ENCODE measurements at places on chromosomes 4 and X.

DNA sequence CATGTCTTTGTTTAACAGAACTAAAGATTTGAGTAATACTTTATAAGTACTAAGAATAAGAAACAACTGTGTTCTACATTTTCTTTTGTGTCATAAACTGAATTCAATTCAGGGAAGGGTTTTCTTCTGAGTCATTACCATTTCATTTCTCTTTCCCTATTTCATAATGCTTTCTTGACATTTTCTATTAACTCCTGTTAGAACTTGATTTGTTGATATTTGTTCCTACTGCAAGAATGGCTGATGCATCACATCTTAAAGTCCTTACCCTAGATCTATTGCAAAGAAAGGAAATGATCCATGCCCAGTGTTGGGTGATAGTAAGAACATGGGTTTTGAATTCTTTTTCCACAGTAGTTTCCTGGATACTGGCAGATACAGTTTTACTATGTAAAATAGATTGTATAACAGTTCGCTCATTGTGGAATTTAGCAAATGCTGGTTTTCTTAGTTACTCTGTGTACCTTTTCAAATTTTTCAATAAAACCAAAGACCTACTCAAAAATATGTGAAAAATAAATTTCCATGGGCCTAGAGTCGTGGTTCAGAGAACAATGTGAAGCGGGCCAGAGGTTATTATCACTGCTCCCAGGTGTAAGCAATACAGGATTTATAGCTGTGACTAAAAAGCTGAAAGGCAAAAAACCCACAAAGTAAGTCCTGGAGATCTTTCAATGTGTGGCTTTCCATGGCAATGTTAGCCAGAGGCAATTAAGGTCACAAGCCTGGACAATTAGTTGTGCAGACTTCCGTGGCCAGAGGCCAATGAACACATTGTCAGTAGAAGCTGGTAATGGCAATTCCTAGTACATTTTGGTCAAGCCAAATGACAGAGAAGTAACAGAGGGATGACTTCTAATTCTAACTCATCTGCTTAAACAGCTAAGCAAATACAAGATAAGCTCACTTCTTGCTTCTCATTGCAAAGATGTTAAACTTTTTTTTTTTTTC is 127.3 kb upstream of the FAT4 start:
- DNase-seq, result no peak

DNA sequence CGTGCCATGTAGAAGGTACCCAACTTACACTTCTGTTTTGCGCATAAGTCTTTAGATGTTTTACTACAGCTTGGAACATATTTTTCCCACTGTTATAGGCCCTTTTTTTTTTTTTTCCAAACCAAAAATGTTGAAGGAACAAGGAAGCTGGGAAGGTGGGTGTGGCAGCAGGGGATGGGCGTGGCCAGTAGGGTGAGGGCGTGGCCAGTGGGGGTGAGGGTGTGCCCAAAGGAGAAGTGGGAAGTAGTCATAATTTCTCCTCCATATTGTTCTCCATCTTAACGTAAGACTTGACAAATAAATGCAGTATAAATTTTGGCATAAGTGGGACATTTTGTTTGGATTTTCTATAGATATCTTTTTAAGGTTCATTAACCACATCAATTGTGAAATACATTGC is 30.4 kb downstream of the CLDN22 start:
- DNase-seq, result no peak

GRCh38 chrX:100883654-100884053 is 9.5 kb upstream of the NOX1 start:
- DNase-seq, result no peak

DNA sequence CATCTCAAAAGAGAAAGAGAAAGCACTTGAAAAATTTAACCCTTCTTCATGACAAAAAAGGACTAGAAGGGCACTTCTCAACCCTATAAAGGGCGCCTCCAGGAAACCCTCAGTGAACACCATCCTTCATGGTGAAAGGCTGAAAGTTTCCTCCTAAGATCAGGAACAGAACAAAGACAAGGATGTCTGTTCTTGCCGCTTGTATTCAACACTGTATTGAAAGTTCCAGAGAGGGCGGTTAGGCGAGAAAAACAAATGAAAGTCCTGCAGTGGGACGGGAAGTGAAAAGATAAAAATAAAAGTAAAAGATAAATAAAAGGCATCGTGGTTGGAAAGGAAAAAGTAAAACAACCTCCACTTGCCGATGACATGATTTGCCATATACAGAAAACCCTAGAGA is 50.9 kb downstream of the RNF212 start:
- DNase-seq, result no peak

DNA sequence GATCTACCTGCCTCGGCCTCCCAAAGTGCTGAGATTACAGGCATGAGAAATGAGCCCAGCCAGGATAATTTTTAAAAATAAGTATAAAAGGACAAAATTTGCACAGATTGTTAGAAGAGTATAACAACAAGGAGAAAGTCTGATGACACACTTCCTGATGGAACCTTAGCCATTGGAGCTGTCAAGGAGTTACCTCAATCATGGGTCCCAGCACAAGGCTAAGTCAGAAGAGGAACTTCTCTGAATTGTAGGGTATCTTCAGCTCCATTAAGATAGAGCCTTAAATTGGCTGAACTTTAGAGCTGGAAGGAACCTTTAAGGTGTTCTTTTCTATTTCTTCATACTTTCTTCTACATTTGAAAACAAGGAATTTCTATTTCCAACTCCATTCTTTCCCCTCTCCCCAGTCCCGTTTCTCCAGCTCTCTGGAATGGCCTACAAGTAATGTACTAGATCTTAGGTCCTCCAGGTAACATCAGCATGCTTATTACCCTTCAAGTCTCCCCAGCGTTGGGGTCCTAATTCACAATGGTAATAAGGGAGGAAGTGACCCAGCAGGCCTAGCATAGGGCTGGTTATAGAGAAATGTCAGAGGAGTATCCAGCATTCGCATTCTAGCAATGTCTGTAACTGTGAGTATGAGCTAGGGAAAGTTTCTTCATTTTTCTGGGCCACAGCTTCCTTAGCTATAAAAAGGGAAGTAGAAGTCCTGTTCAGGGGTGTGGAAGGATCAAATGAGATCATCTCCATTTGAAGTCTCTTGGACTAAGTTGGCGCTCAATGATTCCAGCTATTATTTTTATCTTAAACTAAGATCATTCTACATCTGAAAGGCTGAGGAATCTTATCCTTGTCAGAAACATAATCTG is 18.5 kb upstream of the RBPJ start:
- DNase-seq, result no peak

- DNase-seq, result no peak
These were observed 115.1 kb upstream of the GPM6A start for GRCh38 chr4:175927121-175927520.

DNA sequence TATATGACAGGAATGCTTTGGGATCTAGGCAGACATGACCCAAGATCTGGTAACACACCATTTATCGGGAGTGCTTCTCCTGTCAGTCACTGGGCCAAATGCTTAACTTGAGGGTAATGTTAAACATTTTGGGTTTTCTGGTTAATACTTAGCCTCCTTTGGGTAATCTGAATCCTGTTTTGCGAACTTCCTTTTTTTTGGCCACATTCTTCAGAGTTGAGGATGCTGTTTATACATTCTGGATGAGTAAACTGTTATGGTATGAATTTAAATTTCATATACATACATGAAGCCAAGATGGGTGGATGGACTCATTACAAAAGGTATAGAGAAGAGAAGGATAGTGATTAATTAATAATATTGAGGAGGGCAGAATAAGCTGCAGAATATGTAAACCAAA is 36.1 kb downstream of the MID1IP1 start:
- no peak for DNase-seq

DNA sequence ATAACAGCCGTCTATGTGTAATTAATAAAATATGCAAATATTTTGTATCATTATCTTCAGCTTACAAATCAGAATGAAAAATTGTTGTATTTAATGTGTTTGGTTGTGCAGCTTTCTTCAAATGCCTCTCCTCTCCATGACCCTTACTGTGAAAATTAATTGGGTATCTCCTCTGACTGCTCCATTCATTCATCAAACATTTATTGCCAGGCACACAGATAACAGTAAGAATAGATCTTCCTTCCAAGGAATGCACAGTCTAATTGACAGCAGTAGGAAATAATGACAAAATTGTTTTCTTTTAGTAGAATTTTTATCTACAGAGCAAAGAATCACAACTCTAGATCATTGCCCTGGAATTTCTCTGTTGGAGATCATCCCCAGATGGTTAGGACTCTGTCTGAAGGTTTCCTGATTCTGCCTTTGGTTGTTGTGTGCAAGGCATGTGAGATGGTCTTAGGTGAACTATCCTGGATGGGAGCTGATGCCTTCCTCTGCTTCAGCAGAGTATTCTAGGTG is 395.0 kb upstream of the FAT1 start:
- DNase-seq, result no peak

DNA sequence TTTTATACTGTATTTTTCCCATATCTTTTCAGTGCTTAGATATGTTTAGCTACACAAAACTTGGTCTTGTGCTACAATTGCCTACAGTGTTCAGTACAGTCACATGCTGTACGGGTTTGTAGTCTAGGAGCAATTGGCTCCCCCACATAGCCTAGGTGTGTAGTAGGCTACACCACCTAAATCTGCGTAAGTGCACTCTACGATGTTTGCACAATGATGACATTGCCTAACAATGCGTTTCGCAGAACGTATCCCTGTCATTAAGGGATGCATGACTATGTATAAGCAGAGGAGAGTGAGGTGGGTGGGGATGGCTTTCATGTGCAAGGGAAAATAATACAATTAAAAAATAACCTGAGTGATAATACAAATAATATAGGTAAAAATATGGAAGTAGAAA is 131.4 kb downstream of the GBA3 start:
- DNase-seq, result no peak

GRCh38 chr4:79298484-79298883 is 27.4 kb downstream of the NAA11 start:
- DNase-seq, result no peak

GRCh38 chrX:118221270-118221669 is 104.7 kb upstream of the KLHL13 start:
- DNase-seq, result no peak

- no peak for DNase-seq
These were observed 84.7 kb downstream of the PTPN13 start for GRCh38 chr4:86678796-86679195.

DNA sequence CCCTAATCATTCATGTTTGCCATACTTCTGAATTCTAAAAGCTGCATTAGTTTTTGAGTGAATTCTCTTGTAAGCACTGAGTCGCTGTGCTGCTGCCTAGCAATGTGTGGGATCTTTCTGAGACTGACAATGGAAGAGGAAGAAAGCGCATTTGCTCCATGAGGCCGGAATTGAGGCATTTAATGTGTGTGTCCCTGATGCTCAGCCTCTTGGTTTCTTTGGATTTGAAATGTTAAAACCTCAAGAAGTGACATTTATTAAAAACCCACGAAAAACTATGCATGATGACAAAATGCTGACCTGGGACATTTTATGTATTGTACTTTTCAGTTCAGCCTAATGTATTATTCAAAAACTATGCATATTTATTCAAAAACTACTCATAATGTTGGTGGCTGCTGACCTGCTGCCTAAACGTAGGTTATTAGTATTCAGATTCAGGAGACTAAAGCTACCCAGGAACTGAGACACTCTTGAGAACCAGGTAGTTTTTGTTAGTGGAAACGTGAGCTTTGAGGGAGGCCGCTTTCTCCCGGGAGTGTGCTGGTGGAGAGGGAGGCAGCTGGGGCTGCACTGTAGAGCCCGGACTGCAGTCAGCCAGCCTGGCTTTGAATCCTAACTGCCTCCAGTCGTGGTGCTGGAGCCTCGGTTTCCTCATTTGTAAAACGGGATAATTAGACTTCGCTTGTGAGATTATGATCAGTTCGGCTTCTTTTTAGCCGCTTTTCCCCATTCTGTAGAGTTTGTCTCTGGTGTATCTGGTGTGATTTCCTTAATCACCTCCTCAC is 11.3 kb downstream of the RGS12 start:
- DNase-seq, result no peak

GRCh38 chr4:102610476-102610875 is 109.3 kb downstream of the NFKB1 start:
- DNase-seq, result no peak

DNA sequence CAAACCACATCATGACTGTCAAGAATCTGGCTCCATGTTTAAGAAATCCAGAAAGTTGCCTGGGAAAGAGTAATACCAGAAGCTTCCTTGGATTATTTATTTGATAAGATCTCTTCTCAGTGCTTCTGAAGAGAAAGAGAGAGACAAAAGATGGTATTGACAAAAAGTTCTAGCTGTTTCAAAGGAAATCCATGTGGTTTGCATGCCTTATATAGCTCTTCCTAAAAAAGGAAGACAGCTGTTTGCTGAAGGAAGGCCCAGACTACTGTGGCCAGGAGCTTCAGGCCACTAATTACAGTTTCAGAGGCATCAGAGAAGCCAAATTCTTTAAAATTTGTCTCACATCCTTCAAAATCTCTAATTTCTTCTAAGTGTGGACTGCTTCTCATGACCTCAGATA is 565.2 kb upstream of the SLIT2 start:
- no peak for DNase-seq

GRCh38 chr4:80587871-80588385 is 252.4 kb downstream of the CFAP299 start:
- no peak for DNase-seq

GRCh38 chr4:149999485-150000074 is 78.7 kb upstream of the DCLK2 start:
- DNase-seq, result no peak

- DNase-seq, result no peak
These were observed 734 bp downstream of the STOX2 start for GRCh38 chr4:183905593-183906488.

DNA sequence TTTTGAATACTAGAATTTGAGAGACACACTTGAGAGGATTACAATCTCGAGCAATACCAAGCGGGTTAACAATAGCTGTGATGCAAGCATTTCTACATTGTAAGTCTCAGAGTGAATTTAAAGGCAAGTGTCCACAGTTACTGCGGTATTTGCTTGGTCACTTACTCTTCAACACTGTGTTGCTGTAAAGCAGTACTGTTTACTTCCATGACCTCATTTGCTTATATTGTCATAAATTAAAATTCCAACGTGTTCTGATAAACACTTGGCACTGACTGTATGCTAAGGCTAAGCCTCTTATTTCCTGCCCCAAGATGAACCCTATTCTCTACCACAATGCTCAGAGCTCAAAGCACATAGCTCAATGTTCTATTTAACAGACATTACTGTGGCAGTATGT is 11.1 kb downstream of the EXOC1L start:
- DNase-seq, result no peak

DNA sequence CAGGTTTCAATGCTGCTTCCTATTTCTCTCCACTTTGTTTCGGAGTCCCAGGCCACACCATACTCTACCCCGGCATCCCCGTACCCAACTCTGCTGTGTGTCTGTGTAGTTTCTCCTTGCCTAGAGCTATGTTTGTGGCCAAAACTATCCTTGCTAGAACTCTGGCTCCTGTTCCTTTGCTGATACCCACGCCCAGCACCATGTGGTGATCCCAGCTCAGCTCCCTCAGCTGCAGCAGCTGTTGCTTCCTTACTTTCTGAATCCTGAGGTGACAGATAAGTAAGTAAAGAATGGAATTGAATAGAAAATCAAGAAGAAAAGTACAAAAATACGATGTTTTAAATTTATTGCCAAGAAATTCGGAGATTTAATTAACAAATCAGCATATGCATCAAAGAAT is 55.8 kb downstream of the CASP3 start:
- DNase-seq, result no peak

- DNase-seq, result no peak
These were observed 1.1 kb downstream of the CFAP99 start for GRCh38 chr4:2419814-2420213.
